ENCODE measurements at places on chromosomes 7 and 10.

GRCh38 chr7:35816514-35816913, 15.7 kb downstream of the SEPTIN7 start:
- DNase-seq = no peak

DNA sequence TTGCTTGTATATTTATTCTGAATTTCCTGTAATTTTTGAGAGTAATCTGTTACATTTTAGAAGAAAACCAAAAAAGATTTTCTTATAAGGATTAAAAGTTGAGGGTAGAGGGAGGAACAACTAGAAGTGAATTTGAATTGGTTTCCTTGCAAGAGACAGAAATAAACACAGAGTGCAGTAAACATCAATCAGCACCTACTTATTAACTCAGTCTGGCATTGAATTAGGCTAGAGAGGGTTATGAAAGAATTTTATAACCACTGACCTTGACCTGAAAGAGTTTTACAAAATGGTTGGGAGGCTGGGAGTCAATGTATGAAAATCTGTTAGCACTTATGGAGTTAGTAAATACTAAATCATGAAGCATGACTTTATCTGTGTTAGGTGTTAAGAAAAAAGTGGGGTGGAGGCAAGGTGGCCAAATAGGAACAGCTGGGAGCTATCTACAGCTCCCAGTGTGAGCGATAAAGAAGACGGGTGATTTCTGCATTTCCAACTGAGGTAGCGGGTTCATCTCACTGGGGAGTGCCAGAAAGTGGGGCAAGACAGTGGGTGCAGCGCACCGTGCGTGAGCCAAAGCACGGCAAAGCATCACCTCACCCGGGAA, 106.5 kb downstream of the PDE1C start:
- DNase-seq = no peak

DNA sequence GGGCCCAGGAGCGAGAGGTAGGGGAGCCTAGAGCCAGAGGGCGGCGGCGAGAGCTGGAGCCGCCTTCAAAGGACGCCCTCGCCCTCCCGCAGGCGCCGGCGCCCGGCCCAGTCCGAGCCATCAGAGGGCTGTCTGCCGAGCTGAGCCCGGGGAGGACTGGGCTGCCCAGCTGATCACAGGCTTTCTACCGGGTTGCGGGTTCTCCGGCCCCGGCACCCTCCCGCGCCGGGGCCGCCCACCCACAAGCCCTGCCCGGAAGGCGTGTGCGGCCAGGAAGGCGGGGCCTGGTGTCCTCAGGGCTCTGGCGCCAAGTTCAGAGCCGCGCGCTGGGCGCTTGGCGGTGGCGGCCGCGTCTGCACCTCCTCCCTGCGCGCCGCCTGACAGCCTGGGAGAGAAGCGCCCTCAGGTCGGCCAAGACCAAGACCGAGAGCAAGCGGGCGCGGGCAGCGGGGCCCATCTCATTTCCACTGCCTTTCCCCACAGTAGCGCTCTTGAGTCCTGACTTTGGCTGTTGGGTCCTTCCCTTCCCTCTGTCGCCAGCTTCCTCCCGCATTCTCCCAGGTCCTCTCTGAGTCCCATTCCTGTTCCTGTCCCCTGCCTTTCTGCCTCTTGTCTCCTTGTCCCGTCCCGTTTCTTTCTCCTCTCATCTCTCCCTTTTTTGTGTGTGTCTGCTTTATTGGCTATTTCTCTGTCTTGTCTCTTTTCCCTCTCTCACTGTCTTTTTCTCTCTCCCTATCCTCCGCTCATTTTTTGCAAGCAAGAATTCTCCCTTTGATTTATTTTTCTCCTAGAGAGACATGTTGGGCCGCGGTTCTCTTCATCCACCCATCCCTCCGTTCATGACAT, 60.6 kb upstream of the MSMB start:
- DNase-seq = peak; percentile 65

GRCh38 chr7:49643321-49643720, 130.1 kb upstream of the VWC2 start:
- DNase-seq = no peak

DNA sequence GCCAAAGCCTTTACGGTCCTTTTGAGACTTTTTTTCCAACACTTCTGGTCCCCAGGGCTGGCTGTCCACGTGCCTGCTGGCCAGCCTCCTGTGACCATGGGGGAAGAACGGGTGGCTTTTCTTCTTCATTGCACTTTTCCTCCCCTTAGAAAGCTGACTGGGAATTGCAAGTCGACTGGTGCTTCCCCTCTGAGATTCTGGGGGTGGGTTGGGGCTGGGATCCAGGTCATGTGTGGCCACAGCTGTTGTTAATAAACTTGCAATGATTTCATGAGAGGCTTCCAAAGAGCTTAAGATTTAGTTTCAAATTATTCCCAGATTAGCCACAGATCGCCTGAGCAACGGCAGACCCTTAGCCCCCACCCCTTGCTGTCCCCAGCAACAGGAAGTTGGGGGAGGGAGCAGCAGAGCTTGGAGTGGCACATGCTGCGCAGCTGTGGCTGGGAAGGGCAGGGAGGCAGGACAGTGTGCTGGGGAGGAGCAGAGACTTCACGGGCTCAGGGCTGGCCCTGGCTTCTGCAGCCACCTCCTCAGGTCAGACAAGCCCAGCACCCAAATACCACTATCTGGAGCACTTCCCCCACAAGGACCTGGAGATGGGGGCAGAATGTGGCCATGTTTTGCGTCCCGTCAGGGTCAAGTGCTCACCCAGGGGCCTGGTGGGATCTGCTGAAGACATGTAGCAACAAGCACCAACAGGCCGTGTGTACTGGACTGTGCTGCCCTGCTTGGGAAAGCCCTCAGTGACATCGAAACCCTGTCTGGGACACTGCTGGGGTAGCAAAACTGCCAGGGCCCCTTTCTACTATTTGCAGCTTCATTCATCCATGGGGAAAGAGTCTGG, 147.1 kb downstream of the RNF216 start:
- DNase-seq = no peak

DNA sequence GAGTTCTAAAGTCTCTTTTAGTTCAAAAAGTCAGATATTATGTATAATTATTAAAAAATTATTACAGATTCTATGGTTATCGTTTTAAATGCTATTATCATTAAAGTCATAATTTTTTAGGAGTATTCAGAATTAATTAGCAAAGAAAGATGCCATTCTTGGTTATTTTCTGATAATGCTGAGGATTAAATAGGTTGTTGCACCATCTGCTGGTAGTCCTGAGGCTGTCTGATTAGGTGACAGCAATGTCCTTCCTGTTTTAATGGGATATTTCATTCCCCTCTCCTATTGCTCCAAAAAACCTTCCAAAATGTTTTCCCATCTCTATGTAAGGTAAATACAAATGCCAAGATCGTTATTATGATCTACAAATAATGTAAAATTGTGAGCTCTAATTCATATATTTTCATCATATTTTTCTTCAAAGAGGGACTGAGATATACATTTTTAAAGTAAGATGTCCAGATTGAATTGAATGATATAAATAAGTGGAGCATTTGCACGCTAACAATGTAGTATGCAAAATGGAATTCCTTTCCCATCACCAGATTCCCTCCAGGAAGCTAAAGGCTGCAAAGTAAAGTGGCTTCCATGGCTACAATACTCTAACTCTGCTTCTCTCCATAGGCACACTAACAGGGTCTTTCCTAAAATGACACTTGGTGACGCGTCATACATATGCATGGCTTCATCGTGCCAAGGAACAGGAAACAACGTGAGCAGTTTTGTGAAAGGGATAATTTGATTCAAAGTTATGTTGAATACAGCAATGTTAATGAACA, 58.8 kb upstream of the AKR1E2 start:
- DNase-seq = peak; percentile 81

DNA sequence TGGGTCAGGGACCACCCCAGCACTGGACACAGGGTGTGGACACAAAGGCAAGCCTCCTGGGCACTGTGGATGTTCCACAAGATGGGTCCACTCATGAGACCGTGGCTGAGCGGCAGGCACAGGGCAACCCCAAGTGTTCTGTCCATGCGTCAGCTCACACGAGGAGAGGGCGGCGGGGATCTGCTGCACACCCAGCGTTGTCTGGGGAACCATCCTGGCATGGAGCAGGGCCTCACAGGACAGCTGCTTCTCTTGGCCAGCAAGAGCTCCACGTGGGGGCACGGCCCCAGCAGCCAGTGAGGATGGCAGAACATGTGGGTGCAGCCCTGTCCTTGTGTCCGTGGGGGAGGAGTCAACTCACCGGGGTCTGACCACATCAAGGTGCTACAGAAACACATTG, 195.4 kb downstream of the PTPRN2 start:
- no peak for DNase-seq

- DNase-seq = no peak
Observed at GRCh38 chr7:8387551-8388256, 45.7 kb upstream of the NXPH1 start.

All from ELR (cell line).